ENCODE measurements at places on chromosomes 12 and 14.

DNA sequence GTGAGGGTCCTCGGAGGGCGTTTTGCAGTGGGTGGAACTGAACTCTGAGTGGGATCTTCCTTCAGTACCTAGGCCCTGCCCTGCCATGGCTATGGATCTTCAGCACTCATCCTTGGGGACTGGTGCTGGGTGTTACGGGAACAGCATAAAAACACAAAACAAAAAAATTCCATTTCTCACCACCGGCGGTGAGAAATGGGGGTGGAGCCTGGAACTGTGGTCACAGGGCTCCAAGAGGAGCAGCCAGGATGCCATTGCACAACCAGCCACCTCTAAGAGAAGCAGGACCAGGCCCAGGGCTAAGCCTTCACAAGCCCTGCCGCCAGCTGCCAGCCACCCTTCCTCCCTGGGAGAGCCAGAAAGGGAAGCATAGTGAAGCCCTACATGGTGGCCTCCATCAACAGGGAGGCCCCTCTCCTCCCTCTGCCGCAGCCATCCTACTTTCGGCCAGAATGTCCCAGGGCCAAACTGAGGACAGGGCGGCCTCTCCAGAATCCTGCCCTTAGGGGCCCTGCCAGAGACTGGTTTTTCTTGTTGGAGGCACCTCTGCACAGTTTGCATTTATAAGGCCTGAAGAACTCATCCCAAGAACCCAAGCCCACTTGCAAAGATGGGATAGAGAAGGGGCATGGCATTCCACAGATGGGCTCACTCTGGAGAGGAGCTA lies 76.5 kb downstream of the VCPKMT start:
- no peak for DNase-seq

GRCh38 chr14:63523735-63524426 lies 19.3 kb downstream of the PPP2R5E start:
- DNase-seq = no peak

DNA sequence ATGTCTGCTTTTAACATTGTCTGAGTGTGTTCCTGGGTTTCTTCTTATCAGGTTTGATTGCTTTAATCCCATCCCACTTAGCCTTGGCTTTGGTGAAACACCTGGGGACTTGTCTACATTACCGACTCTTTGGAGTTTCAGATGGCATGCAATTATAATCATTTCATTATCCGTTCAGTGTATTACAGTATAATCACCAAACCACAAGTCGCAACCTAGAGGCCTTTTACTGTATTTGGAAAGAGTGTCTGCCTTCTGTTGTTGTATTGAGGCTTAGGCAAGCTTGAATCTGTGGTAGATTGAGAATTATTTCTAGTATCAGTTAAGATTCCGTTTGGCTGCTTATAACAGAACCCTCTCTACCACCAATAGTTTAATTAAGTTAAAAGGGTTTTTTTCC lies 103.9 kb downstream of the TGFB3 start:
- DNase-seq = no peak

DNA sequence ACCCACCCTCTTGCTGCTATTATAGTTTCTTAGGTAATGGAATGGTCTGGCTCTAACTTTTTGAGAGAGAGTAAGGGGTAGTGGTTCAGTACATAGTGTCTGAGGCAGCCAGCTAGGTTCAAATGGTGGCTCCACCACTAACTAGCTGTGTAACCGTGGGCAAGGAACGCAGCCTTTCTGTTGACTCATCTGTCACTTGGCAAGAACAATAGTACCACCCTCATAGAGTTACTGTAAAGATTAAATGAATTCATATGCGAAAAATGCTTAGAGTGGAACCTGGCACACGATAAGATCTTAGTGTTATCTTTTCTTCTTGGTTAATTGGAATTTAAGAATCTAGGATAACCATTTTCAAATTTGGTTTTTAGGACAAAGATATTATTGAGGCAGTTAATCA lies 14.0 kb downstream of the CCDC62 start:
- DNase-seq = no peak

DNA sequence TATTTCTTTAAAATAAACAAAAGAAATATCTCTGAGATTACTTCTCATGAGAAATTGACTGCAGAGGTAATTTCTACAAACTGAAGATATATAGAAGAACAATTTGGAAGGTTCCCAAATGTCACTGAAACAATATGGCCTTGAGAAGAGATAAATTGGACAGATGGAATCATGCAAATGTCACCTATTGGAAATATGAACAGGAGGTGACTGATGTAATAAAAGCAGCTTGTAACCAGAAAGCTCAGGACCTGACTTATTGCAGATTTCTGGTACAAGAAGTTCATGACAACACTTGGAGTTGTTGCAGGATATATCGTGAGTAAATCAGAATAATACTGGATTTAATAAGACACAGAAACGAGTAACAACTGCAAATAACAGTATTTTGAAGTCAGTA lies 93.3 kb upstream of the TRHDE start:
- DNase-seq = no peak

DNA sequence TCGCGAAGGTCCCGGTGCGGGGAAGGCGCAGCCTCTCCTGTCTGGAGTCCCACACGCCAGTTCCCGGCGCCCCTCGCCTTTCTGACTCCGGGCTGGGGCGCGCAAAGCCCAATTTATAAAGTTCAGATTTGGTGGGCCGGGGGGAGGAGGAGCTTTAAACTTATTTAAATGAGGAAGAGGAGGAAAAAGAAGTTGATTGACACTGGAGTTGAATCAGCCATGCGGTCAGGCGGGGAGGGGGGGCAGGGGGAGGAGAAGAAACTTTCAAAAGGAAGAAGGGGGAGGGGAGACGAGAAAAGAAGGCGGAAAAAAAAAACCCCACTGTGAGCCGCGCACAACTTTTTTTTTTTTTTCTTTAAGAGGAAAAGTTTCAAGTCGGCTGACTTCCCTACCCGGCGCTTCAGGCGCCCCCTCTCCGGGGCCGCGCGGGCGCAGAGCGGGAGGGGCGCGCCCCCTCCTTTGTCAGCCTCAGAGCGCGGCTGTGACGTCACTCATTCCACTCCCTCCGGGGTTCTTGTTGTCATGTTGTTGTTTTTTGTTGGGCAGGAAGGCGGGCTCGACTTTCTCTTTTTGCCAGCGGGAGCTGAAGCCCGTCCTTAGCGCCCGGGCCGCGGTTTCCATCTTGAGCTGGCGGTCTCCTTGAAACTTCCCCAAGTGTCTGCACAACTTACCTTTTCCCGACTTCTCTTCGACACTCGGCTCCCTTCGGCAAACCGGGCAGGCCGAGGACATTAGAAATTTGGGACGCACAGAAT lies at the start of gene ZFP36L1:
Gene ZFP36L1, minus strand, starts transcription at position 89 of the 755 bp plus-strand sequence. CDS start 129 bp downstream, outside the sequence.
- DNase-seq = peak; percentile 77

GRCh38 chr12:28132398-28132797 lies 57.9 kb upstream of the CCDC91 start:
- no peak for DNase-seq

DNA sequence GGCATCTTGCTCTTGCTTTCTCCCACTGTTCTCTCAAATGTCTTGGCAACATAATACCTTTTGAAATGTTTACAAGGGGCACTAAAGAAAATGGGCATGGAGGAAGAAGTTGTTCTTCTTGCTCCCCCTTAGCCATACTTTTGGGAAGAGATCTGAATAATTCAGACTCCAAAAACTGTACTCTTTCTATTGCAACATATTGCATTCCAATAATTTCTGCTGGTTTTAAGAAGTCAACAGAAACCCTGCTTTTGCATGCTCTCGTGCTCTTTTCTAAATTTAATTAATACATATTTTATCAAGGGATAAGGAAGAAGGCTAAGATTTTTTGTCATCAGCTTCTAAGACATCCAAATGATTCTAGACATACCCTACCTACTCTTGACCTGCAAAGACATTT lies 409.9 kb upstream of the SOX5 start:
- no peak for DNase-seq

- DNase-seq = no peak
Measured at GRCh38 chr12:104230304-104231095, 14.9 kb downstream of the TXNRD1 start.

- no peak for DNase-seq
Measured at GRCh38 chr14:87772854-87773253, 220.1 kb downstream of the GALC start.

DNA sequence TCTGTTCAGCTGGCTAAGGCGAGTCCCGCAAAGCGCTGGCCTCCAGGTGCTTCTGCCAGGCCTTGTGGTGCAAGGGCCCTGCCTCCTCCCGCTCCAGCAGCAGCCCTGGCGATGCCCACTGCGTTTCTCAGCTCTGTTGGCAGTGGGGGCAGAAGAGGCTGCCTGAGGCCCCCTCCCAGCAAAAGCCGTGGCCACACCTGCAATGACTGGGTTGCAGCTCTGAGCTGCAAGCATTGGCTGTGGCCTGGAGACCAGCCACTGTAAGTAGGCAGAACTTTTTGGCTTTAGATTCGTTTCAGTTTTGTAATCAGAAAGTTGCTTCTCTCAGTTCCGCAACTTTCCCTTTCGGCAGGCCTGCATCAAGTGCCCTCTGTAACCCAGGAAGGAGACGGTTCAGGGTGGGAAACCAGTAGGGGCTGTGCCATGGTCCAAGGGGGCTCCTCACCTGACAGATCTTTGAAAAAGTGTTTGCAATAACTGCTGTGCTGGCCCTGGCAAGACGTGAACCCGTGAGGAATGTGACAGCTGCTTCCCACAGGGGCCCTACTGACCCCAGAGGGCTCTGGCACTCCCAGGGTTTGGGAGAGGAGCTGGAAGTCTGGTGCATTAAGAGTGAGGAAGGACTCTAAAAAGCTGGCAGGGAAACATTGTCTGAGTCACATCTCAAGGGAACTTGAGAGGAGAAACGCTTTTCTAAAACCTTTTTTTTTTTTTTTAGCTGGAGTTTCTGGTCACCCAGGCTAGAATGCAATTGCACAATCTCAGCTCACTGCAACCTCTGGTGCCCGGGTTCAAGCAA lies 54.5 kb upstream of the MAX start:
- DNase-seq = no peak

Data from anterior cingulate cortex (tissue), 58 donors.